ENCODE measurements at places on chromosomes 3 and 15.

GRCh38 chr15:90497912-90498311 lies 31.8 kb upstream of the CRTC3 start:
- DNase-seq, result no peak

- no peak for DNase-seq
Observed at GRCh38 chr3:77530870-77531269, 491.0 kb downstream of the ROBO2 start.

DNA sequence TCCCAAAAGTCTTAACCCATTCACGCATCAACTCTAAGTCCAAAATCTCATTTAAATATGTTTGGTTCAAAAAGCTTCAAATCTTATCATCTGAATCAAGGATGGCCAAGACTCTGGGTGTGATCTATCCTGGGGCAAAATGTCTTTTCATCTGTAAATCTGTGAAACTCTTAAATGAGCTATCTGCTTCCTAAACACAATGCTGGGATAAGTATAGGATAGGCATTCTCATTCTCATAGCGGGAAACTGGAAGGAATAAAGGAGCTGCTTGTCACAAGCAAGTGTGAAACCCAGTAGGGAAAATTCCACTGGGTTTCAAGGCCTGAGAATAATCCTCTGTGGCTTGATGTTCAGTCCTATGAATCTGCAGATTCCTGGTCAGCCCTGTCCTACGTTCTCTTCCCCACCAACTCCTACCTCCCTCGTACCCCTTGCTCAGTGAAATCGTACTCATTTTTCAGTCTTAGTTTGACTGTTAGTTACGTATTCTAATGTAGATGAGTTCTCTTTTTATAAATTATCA lies 156.7 kb downstream of the EPHA3 start:
- no peak for DNase-seq

GRCh38 chr15:70033109-70033508 lies 64.6 kb downstream of the TLE3 start:
- no peak for DNase-seq

GRCh38 chr15:90869601-90870353 lies 1.4 kb downstream of the FURIN start:
- DNase-seq, result no peak

DNA sequence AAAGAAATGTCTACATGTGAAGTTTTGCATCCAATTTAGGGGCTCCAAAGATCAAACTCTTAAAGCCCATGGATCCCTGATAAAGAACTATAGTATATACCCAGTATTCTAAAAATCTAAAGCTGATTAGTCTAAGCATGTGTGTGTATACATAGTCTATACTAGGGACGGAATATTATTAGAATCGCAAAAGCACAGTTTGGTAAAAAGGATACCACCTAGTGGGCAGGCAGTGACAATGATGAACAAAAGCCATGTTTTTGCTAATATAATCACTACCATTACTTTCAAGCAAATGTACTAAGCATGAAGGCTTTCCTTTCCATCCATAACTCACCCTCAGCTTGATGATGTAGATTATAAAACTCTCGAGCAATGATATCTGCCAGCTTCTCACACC lies 16.5 kb downstream of the POLQ start:
- no peak for DNase-seq

DNA sequence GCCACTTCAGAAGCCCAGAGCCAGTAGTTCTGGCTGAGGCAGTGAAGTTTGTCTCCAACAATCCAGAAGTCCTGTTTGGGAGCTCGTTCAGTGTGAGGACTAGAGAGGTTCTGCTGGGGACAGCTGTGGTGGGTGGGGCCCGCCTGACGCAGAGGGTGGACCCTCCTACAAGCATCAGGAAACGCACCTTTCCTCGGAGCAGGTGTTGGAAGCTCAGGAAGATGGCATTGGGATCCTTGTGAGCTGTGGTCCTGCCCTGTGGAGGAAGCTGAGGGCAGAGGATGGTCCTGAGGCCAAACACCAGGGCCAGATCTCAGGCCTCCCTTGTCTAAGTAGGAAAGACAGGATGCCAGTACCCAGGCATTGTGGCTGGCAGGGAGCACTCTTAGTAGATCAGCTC lies 5.1 kb downstream of the THPO start:
- DNase-seq, result no peak

DNA sequence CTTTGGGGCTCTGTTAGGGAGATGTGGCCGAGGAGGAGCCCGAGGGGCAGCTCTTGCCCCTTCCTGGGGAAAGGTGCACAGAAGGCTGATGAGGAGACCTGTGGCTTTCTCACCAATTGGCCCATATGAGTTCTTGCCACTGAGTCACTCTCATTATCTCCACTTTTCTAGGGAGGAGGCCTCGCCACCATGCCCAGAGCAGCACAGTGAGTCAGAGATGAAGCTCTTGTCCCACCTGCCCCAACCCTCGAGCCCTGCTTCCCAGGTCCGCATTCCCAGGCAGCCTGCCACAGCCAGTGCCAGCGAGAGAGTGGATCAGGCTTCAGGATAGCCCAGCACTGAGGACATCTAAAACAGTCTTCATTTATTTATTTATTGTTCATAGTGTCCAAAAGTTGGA lies 53.5 kb downstream of the AMOTL2 start:
- DNase-seq, result no peak

GRCh38 chr15:83854950-83855707 lies 201.2 kb downstream of the ADAMTSL3 start:
- no peak for DNase-seq

DNA sequence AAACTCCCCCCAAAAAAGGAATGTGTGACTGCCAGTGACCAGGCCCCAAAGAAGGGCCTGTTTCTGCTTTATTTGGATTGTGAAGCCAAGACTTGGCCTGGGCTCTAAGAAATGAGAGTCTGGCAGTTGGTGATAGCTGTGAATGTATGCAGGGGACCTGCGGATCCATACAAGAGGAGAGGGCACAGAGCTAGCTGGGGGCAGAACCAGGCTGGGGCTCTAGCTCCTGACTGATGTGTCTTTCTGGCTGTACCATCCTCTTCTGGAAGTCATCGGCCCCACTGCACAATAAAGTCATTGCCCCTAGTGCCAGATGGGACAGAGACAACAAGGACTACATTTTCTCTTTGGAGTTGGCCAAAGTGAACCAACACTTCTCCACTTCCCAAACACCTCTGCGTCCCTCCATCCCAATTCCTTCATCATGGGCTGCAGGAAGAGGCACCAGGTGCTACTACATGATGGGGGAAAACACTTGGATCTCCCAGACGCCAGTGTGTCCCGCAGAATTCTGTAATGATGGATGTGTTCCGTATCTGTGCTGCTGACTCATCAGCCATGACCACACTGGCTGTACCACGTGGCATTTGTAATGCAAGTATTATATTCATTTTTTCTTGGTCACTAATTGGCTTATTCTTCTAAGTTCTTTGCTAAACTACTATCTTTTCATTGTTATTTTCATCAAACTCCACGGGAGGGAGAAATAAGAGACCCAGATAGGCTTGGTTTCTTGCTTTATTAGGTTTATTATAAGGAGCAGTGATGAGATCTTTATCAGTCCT lies 1.7 kb upstream of the PLA2G4F start:
- no peak for DNase-seq

DNA sequence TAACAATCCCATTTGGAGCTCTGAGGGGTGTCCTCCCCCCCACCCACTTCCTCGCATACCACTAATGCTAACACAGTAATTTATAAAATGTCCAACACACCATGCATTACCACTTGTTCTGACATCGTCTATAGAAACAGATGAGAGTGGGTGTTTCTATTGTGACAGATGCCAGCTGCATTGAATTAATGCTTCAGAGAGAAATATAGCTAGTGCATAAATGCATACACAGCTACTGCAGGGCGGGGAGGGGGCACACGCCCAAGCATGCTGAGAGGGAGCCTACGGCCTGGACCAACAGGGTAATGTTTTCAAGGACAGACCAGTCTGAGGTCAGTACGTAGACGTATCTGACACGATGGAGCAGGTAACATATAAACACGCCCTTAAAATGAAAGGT lies 106.0 kb upstream of the FEZF2 start:
- DNase-seq, result no peak

- DNase-seq, result no peak
Observed at GRCh38 chr3:44476181-44476611, 1.3 kb downstream of the ZNF445 start.

DNA sequence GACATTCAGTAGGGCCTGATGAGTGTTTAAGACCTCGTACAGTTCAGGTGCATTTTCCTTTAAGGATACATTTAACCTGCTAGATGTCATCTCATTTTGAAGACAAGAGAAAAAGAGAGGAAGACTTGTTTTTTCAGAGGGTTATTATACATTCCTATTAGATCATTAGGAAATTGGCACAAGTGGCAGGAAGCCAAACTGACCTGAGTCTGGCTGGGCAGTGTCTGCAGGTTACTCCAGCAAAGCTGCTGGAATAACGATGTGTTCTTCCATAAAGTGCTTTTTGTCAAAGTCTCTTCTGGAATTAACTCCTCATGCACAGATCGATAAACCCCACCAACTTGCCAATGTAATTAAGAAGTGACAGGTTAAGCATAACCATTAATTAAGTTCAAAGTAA lies 396.4 kb upstream of the TPRG1 start:
- no peak for DNase-seq
